ENCODE measurements at places on chromosomes 3 and 15.

- no peak for DNase-seq
Measured at GRCh38 chr3:9760779-9761505, 8.8 kb downstream of the CAMK1 start.

- DNase-seq: peak; percentile 13
Measured at GRCh38 chr15:98963444-98963843, 44.1 kb downstream of the PGPEP1L start.

DNA sequence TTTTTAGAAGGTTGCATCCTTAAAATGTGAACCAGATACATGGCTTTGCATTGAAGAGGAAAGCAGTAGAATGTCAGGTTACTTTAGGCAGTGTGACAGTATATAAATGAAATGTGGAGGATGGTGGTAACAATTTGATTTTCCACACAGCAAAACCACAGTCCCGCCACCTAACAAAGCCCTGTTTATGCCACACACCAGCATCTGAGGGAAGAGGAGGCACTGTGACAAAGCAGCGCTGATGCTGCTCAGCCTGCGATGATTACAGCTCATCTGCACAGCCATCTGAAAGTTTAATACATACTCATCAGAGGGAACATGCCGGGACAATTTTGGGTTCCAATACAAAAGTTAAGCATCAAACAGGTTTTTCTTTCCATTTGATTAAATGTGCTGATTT is 8.9 kb downstream of the RNF7 start:
- no peak for DNase-seq

DNA sequence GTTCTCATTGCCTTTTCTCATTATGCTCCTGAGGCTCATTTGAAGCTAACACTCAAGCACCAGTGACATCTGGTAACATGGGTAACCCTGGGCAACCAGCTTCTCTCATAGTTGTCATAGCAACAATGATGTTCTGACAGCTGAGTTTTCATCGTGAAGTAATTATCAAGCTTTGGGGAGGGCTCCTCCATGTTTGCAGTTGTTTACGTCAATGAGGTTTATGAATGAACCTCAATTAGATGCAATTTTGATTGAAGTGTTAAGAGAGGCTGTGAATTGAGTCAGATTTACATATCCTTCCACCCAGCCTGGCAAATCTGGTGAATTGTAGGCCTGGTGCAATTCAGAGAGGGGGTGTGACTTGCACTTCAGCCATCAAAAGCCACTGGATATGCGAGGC is 119.3 kb upstream of the CHD2 start:
- no peak for DNase-seq

- DNase-seq: no peak
Measured at GRCh38 chr15:96348112-96349027, 17.9 kb downstream of the NR2F2 start.

- DNase-seq: no peak
Measured at GRCh38 chr3:110494728-110495127, 576.9 kb upstream of the NECTIN3 start.

- DNase-seq: no peak
Measured at GRCh38 chr15:78175330-78175729, 26.2 kb downstream of the IDH3A start.

DNA sequence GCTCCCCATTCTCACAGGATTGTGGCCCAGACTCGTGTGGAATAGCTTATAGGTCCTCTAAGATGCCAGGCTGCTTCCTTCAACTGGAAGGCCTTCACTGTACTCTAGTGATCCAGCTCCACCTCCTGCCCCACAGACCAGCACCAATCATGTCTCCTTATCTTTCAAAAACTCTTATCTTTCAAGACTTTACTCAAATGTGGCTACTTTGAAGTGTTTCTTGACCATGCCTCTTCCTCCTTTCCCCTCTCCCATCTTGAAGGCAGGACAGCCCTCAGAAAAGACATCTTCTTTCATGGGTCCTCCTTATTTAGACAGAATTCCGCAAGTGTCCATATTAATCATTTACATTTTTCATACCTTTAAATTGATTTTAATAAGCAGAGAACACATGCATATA is 142.3 kb downstream of the CHST2 start:
- no peak for DNase-seq

DNA sequence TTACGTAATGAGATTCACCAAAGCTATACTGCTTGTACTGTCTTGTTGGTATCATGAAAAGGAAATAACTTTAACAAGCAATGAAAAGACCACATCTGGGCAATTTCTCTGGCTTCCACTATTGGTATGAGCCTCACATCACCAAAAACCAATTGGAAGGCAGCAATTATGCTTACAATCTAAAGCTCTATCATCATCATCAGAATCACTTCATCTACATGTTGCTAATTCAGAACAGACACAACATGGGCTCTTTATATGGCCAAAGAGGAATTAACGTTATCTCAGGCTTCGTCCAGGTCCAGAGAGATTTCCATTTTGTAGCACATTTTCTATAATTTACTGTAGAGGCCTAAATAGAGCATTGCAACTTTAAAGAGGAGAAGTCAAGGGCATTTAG is 36.6 kb upstream of the SLCO3A1 start:
- no peak for DNase-seq

- no peak for DNase-seq
Measured at GRCh38 chr15:63587527-63587926, 9.7 kb upstream of the FBXL22 start.

GRCh38 chr15:101657171-101657570 is 5.0 kb upstream of the TM2D3 start:
- DNase-seq: no peak

- no peak for DNase-seq
Measured at GRCh38 chr15:60184579-60184978, 180.5 kb downstream of the FOXB1 start.

GRCh38 chr15:69652293-69652692 is 199.7 kb downstream of the RPLP1 start:
- DNase-seq: no peak

- no peak for DNase-seq
Measured at GRCh38 chr3:188817935-188818269, 353.9 kb upstream of the TPRG1 start.

GRCh38 chr3:132543011-132543739 is 53.9 kb upstream of the ACKR4 start:
- DNase-seq: no peak

DNA sequence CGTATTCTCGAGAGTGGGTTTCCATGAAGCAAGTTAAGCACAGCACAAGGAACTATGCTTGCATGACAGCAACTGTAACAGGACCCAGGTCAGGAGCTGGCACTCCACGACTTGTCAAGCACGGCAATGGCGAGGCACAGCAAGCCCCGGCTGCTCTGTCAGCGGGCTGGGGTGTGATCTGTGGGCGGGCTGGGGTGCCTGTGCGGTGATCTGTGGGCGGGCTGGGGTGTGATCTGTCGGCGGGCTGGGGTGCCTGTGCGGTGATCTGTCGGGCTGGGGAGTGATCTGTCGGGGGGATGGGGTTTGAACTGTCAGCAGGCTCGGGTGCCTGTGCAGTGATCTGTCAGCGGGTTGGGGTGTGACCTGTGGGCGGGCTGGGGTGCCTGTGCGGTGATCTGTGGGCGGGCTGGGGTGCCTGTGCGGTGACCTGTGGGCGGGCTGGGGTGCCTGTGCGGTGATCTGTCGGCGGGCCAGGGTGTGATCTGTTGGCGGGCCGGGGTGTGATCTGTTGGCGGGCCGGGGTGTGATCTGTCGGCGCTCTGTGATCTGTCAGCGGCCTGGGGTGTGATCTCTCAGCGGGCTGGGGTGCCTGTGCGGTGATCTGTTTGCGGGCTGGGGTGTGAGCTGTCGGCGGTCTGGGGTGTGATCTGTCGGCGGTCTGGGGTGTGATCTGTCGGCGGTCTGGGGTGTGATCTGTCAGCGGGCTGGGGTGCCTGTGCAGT is 205.7 kb downstream of the XXYLT1 start:
- peak; percentile 16 for DNase-seq

DNA sequence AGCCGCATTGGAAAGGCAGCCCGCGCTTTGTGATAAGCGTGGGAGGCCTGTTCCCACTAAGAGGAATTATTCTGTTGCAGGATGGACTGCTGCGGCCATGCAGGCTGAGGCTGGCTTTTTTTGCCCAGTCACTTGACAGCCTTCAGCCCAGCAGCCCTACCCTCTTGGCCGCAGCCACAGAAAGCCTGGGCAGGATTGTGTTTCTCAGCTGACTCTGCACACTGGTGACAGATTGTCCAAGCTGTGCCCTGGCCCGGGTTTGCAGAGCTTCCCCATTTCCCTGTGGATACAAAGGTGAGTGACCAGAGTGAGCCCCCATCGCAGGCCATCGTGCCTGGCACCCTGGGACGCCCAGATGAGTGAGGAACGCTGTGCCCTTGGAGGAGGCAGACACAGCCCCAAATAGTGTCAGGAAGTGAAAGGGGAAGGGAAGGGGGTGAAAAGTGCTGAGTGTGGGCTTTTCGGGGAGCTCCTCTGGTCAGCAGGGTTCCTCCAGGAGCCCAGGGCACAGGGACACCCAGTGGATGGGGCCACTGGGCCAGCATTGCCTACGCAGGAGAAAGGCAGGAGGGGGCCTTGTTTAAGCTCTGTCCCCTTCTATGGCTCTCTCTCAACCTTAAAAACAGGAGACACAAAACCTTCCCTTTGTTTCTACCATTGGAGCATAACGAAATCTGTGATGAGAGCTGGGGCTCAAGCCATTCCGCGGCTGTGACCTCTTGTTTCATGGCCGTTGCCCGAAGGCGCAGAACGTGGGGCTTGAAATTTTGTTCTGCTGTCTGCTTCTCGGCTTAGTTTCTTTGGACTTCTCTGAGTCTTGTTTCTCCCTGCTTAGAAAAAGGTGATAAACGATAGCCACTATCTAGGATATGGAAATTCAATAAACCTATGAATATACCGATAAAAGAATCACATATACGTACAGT is 91.5 kb upstream of the MEF2A start:
- no peak for DNase-seq

- peak; percentile 74 for DNase-seq
Measured at GRCh38 chr3:133926736-133927539, 31.3 kb upstream of the RAB6B start.

DNA sequence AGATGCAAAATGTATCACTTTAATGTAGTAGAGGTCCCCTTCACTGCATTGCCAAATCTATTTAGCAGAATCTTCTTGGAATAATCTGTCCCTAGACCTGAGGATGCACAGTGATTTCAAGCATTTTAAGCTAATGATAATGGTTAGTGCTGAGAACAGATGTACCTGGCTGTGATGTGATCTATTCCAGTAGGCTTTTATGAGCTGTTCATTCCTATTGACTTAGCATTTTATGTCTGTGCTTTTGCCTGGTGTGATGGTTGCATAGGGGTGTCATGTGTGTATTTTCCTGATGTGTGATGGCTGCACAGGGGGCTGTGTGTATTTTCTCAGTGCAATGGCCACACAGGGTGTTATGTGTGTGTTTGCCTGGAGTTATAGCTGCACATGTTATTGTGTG is 272.9 kb downstream of the TIGIT start:
- no peak for DNase-seq

DNA sequence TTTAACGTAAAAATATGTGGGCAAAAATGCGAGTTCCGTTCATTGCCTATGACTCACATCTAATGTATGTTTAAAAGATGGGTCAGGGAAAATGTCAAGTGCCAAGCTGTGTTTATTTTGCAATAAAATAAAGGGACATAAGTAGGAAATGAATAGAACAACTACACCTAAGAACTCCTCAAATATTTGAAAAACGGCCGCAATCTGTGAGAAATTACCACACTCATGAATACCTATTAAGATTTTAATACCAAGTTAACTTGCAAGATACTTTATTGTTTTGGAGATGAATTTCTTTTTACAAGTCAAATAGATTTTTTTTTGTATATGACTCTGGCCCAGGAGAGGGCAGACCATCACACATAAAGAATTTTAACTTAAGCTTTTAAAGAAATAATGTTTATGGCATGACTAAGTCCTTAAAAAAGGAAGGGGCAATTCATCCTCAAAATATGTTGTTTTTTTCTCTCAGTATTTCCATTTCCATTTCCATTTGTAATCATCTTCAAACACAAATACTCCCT is 152.7 kb downstream of the SUCNR1 start:
- no peak for DNase-seq

GRCh38 chr3:150739200-150739863 is 23.6 kb downstream of the SIAH2 start:
- no peak for DNase-seq

GRCh38 chr15:39124155-39124552 is 456.7 kb upstream of the THBS1 start:
- no peak for DNase-seq

DNA sequence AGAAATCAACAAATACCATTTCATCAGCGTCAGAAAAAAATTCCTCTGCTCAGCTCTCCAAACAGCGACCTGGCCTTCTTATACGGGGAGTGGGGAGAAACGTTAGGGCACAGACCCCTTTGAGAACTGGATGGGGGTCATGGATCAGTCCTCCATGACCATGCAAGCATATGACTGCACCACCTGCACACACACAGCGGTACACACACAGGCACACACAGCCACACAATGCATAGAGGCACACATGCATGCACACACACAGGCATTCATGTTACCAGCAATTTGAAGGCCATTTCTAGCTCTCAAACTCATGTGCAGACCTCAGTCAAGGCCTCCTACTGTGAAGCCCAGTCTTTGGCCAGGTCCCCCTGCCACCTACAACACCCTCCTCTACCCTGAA is 50.2 kb downstream of the SLC41A3 start:
- no peak for DNase-seq

- no peak for DNase-seq
Measured at GRCh38 chr3:52357151-52358080, 41.3 kb downstream of the DNAH1 start.

GRCh38 chr3:69120879-69121464 is 1.4 kb downstream of the LMOD3 start:
- DNase-seq: no peak

GRCh38 chr3:195397524-195397923 is 45.3 kb downstream of the ACAP2 start:
- no peak for DNase-seq
